ENCODE measurements at places on chromosomes 1 and 21. TPM values are rescaled to one million over a fixed set of nuclear protein-coding genes. Genes with fewer than 3 reads are reported as not detected.

Gene HTR6
- total RNA-seq: not detected

DNA sequence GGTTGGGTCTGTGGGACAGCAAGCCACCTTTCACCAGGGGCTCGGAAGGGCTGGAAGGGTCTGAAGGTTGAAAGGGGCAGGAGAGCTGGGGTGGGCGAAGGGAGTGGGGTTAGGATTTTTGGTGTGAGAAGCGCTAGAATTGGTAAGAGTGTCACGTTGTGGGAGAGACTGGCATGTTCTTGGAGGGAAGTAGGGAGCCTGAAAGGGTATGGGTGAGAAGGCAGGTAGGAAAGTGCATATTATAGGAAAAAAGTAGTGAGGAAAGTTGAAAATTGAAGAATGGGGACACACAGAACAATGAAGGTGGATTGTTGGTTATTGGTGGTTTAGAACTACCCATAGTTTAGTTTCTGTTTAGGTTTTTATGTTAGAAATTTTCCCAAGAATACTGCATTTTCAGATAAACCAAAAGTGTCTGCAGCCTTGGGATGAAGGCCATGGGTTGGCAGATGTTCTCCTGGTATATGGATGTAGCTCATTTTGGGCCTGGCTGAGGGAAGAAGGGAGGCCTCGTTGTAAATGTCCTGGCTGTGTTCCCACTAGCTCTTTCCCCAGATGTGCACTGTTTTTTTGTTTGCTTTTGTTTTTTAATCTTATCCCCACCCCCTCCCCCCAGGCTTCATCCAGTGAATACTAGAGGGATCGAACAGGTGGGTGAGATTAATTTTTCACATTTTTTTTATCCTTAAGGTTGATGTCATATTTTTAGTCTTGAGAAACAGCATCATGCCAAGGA is 1.2 kb downstream of the LRRC42 start:
- DNase-seq: no peak
- H3K27me3 ChIP-seq: no peaks in the 10 kb centered on the region
- H3K4me3 ChIP-seq: no peak overlapping the region
- H3K4me1 ChIP-seq: peaks cover 13% of the 10 kb centered on the region
- H3K27ac ChIP-seq: no peak overlapping the region
- peaks cover 7% of the 10 kb centered on the region for H3K36me3 ChIP-seq

DNA sequence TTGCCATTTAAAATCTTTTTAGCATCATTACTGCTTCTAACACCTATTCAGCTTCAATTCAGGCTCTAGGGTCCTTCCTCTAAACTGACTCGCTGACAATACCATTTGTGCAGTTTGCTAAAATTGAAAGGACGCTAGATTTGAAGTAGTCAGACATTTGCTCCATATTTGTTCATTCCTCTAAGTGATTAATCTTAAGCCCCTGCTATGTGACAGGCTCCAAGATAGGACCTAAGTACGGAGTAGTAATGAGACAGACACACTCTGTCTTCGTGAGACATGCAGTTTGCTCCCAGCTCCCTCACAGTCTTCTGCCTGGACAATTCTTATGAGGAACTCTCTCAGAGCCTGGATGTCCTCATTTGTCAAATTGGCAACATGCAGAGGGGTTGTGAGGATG is 26.1 kb upstream of the CD53 start:
- no peak overlapping the region for H3K27ac ChIP-seq
- no peak overlapping the region for H3K4me3 ChIP-seq
- no peaks in the 10 kb centered on the region for H3K4me1 ChIP-seq
- H3K27me3 ChIP-seq: peaks cover 4% of the 10 kb centered on the region
- DNase-seq: no peak

GRCh38 chr1:17717594-17718535 is 37.3 kb upstream of the ACTL8 start:
- no peak for DNase-seq
- H3K27me3 ChIP-seq: no peaks in the 10 kb centered on the region
- H3K36me3 ChIP-seq: no peaks in the 10 kb centered on the region
- no peak overlapping the region for H3K27ac ChIP-seq
- H3K4me1 ChIP-seq: no peaks in the 10 kb centered on the region

- H3K27me3 ChIP-seq: no peaks in the 10 kb centered on the region
- no peak for DNase-seq
- no peak overlapping the region for H3K27ac ChIP-seq
- H3K4me1 ChIP-seq: no peaks in the 10 kb centered on the region
Measured at GRCh38 chr1:59215766-59216291, 81.1 kb upstream of the FGGY start.

GRCh38 chr1:33826311-33826710 is 37.6 kb upstream of the HMGB4 start:
- DNase-seq: no peak
- no peaks in the 10 kb centered on the region for H3K36me3 ChIP-seq
- H3K4me3 ChIP-seq: no peak overlapping the region
- H3K27ac ChIP-seq: no peak overlapping the region

GRCh38 chr1:11990303-11991032 is 10.2 kb downstream of the MFN2 start:
- no peak overlapping the region for H3K27ac ChIP-seq
- H3K4me1 ChIP-seq: no peaks in the 10 kb centered on the region
- H3K27me3 ChIP-seq: no peaks in the 10 kb centered on the region
- H3K4me3 ChIP-seq: no peak overlapping the region
- H3K36me3 ChIP-seq: peaks cover 64% of the 10 kb centered on the region

- H3K4me1 ChIP-seq: peaks cover 27% of the 10 kb centered on the region
- no peaks in the 10 kb centered on the region for H3K27me3 ChIP-seq
- H3K4me3 ChIP-seq: no peak overlapping the region
- H3K36me3 ChIP-seq: no peaks in the 10 kb centered on the region
- no peak overlapping the region for H3K27ac ChIP-seq
Measured at GRCh38 chr1:234929369-234929768, 199.3 kb downstream of the TOMM20 start.

DNA sequence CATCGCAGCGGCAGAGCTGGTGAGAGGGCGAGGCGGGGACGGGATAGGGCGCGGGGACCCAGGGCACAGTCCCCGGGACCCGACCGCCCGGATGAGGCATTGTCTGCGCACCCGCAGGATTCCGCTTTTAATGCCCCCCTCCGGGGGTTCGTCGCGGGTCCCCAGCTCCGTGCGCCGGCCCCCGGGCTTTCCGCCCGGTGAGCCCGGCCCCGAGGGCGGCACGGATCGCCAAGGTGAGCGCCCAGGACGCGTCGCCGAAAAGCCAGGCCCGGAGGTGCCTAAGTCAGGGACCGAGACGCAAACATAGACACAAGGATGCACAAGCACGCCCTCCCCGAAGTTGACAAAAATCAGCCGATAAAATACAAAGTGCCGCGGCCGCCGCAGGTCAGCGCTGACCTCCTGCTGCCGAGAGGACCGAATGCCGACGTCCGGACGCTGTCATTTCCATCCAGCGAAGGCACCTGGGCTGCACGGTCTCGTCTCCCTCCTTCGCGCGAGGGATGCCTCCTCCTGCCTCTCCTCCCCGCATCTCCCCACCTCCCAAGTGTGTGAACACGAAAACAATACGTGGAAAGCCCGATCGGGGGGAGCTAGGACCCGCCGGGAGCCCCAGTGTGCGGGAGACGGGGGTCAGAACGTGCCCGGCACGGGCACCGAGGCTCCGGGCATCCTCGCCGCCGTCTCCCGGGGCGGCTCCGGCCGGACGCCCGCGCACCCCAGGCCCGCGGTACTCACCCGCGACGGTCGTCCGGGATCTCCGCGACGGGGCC is 101.1 kb upstream of the SOD1 start:
- H3K4me1 ChIP-seq: no peaks in the 10 kb centered on the region
- no peak overlapping the region for H3K27ac ChIP-seq
- no peak for DNase-seq
- H3K4me3 ChIP-seq: no peak overlapping the region
- no peaks in the 10 kb centered on the region for H3K36me3 ChIP-seq

- no peak overlapping the region for H3K4me3 ChIP-seq
- no peaks in the 10 kb centered on the region for H3K36me3 ChIP-seq
- H3K27ac ChIP-seq: no peak overlapping the region
- H3K27me3 ChIP-seq: no peaks in the 10 kb centered on the region
Measured at GRCh38 chr1:202085682-202086373, 36.9 kb upstream of the GPR37L1 start.

GRCh38 chr1:64921771-64922170 is 44.6 kb downstream of the JAK1 start:
- no peak overlapping the region for H3K27ac ChIP-seq
- peaks cover 47% of the 10 kb centered on the region for H3K4me1 ChIP-seq
- DNase-seq: no peak
- H3K27me3 ChIP-seq: no peaks in the 10 kb centered on the region
- no peak overlapping the region for H3K4me3 ChIP-seq

Gene JAM2
- 2.1 TPM for total RNA-seq

Gene UBXN10
- total RNA-seq: 1.8 TPM

Gene NTMT2
- total RNA-seq: not detected

- H3K36me3 ChIP-seq: no peaks in the 10 kb centered on the region
- no peak overlapping the region for H3K27ac ChIP-seq
- no peaks in the 10 kb centered on the region for H3K4me1 ChIP-seq
- DNase-seq: no peak
Measured at GRCh38 chr1:169726851-169727250, 7.0 kb downstream of the SELE start.

GRCh38 chr1:162822391-162823200 is 32.1 kb downstream of the HSD17B7 start:
- peak; percentile 21 for DNase-seq
- no peak overlapping the region for H3K4me3 ChIP-seq
- no peak overlapping the region for H3K27ac ChIP-seq
- no peaks in the 10 kb centered on the region for H3K4me1 ChIP-seq
- H3K27me3 ChIP-seq: no peaks in the 10 kb centered on the region

DNA sequence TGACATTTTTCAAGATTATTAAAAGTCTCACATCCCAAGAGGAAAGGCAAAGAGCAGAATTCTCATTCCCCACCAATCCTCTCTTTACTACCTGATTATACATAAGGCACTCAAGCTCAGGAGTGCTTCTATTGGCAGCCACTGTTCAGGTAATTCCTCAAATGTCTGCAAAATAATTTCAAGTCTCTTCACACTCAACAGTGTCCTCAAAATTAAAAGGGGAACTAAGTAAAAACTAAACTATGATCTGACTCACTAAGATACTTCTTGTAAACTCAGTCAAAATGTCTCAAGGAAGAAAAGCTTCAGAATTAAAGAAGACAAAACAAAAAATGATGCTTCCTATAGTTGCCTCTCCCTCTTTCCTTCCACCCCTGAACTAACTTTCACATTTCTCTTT is 135.6 kb downstream of the GPATCH2 start:
- H3K27me3 ChIP-seq: no peaks in the 10 kb centered on the region
- no peaks in the 10 kb centered on the region for H3K4me1 ChIP-seq
- DNase-seq: no peak
- no peak overlapping the region for H3K4me3 ChIP-seq

Data from adrenal gland (tissue), 19 donors.